Smooth muscle cell of trachea (primary cell): ENCODE measurements at places on chromosomes 2 and 18. TPM values are rescaled to one million over a fixed set of nuclear protein-coding genes. Genes with fewer than 3 reads are reported as not detected.

Gene ANAPC1
- 42.7 and 51.9 TPM in 2 replicates for total RNA-seq

Gene EGR4
- 0.83 TPM in 1 of 2 replicates, not detected in the other for total RNA-seq

Gene DCDC2C
- total RNA-seq = not detected in 2 replicates

Gene SALL3
- 0.17 TPM in 1 of 2 replicates, not detected in the other for total RNA-seq

Gene DYSF
- total RNA-seq = 0.15 and 0.17 TPM in 2 replicates

Gene AGPS
- 21.8 and 66.7 TPM in 2 replicates for total RNA-seq

Gene GCG
- total RNA-seq = not detected in 2 replicates

Gene PID1
- total RNA-seq = 21.1 and 26.1 TPM in 2 replicates

Gene CNNM4
- 3.1 and 4.1 TPM in 2 replicates for total RNA-seq

Gene RBM44
- total RNA-seq = 0.17 and 0.58 TPM in 2 replicates

Gene REG3G
- total RNA-seq = not detected in 2 replicates

Gene LYPD1
- total RNA-seq = 0.33 and 0.73 TPM in 2 replicates
